Metanephros (tissue), 2 donors: ENCODE measurements at places on chromosomes 5 and 9. TPM values are rescaled to one million over a fixed set of nuclear protein-coding genes. Genes with fewer than 3 reads are reported as not detected.

The DPH7 gene
- 34.1 TPM for total RNA-seq

The FCN2 gene
- total RNA-seq: 1.2 TPM

The WWC1 gene
- total RNA-seq: 50.3 TPM

The CARD9 gene
- total RNA-seq: 5.7 TPM

The LCN12 gene
- 10.2 TPM for total RNA-seq

The FOXI1 gene
- 3.8 TPM for total RNA-seq

The C1QTNF2 gene
- total RNA-seq: 4.6 TPM

The TLX3 gene
- total RNA-seq: not detected

The CTSV gene
- total RNA-seq: 4.4 TPM

The DBH gene
- total RNA-seq: 1.1 TPM

The CERCAM gene
- total RNA-seq: 43.3 TPM

The DNAH5 gene
- 3.2 TPM for total RNA-seq

The RHOBTB3 gene
- 151 TPM for total RNA-seq

The ACOT12 gene
- total RNA-seq: 1.3 TPM

The BICD2 gene
- total RNA-seq: 37.0 TPM

The OTP gene
- total RNA-seq: not detected

The CAVIN4 gene
- 38.4 TPM for total RNA-seq

The NUTM2F gene
- not detected for total RNA-seq

The POU5F2 gene
- 5.1 TPM for total RNA-seq

The SLC36A3 gene
- not detected for total RNA-seq

The CTXN3 gene
- 0.47 TPM for total RNA-seq

The ZFAND5 gene
- 193 TPM for total RNA-seq

The SPINK7 gene
- total RNA-seq: not detected

The EGR1 gene
- 14.7 TPM for total RNA-seq

The C1QTNF3 gene
- total RNA-seq: 60.7 TPM

The IL4 gene
- not detected for total RNA-seq

The MSX2 gene
- 0.47 TPM for total RNA-seq

The ANKRD18B gene
- 1.6 TPM for total RNA-seq

The SNX2 gene
- total RNA-seq: 145 TPM

The NR2F1-AS1 gene
- total RNA-seq: 43.2 TPM
